Fibroblast of skin of right quadriceps (primary cell): ENCODE measurements at places on chromosomes 3 and 15.

DNA sequence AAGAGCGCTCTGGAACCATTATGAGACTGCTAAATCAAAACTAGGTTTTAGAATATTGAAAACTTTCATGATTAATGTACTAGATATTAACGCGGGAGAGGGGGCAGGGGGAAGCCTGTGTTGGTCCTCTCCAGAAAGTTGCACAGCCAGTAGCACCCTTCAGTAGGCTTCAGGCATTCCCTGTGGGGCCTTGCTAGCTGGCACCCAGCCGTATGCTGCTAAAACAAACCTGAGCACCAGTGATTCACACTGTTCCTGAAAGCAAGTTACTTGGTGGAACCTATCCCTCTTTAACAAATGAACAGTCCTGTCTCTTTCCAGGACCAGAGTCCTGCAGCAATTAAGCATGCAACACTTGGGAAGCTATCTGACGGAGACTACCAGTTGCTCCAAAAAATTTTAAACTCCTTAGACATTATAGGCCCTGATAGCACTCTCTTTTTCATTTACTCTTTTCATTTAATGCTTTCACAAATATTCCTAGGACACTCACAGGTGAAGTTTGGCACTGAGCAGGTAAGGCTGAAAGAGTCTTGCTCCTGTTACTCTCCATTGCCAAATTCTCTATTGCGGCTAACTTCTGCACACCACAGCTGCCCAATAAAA is 1.2 kb upstream of the ATRIP start:
- no peak for DNase-seq

DNA sequence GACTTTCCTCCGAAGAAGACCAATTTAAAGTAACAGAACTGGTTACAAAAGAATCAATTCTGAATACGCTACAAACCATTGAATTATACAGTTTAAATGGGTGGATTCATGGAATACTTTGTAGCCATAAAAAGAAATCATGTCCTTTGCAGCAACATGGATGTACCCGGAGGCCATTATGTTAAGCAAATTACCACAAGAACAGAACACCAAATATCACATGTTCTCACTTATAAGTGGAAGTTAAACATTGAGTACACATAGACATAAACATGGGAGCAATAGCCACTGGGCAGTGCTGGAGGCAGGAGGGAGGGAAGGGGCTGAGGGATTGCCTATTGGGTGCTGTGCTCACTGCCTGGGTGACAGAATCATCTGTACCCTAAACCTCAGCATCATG is 61.3 kb downstream of the EDEM1 start:
- DNase-seq, result no peak

GRCh38 chr3:42736531-42736930 is 33.9 kb upstream of the HHATL start:
- no peak for DNase-seq

DNA sequence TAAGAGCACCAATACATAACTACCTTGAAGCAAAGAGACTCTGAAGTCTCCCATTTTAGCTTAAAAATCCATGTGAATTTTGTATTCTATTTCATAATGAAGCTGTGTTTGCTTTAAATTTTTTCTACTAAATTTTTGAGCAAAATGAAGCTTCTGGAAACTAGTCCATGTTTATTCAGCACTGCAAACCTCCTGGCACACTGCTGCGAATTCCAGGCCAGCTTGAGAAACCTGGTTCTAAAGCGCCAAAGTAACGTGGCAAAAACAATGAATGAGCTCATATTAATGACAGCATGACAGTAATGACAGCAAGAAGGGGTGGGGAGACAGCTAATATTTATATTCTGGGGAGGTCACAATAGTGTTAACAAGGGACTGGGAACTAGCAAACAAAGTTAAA is 25.7 kb downstream of the CEP152 start:
- DNase-seq, result no peak

DNA sequence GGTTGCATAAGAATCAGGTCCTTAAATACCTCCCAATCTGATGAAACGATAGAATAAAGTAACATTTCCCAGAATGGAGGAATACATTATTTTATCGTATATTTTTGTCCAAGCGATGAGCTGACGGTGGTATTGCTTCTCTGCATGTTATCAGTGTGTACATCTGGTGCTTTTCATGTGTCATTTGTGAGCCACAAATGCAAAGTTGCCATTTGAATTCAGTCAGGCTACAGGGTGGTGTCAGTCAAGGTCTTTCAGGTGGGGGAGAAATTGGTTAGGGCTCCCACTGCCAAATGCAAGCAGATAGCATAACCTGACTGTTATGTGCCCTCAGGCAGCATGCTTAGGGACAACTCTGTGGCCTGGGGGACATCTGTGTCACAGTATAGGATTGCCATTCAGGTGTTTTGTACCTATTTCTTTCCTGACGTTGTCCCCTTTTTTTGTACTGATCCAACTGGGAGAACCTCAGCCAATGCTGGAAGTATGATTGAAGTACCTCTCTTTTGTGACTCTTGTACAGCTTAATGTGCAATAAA is 26.5 kb upstream of the TIMP4 start:
- DNase-seq, result no peak
